ENCODE measurements at places on chromosomes 7 and 10. TPM values are rescaled to one million over a fixed set of nuclear protein-coding genes. Genes with fewer than 3 reads are reported as not detected.

The GDF2 gene
- not detected for total RNA-seq

DNA sequence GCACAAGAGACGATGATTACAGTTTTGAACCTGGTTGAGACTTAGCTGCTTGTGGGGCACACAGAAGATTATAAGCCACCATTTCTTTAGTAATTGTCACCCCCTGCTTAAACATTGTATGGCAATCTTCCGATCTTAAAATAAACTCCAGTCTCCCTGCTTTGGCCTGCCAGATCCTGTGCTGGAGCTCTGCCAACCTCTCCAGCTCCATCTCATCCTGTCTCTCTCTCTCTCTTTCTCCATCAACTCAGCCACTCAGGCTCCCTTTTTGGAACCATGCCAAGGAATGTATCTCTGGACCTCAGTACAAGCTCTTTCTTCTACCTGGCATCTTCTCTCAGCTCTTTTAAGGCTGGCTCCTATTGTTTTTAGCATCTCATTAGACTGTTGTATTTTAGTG is 1053.2 kb downstream of the REEP3 start:
- peak; percentile 18 for DNase-seq

- DNase-seq: no peak
Observed at GRCh38 chr10:88617772-88618300, 31.3 kb downstream of the LIPJ start.

The SNX10 gene
- total RNA-seq: not detected

The NCF1 gene
- not detected for total RNA-seq

GRCh38 chr10:661597-662222 is 27.8 kb downstream of the DIP2C start:
- DNase-seq: no peak

The NOM1 gene
- total RNA-seq: 25.4 TPM

The SYNPO2L gene
- 2.1 TPM for total RNA-seq

The MYOF gene
- total RNA-seq: 4.6 TPM

DNA sequence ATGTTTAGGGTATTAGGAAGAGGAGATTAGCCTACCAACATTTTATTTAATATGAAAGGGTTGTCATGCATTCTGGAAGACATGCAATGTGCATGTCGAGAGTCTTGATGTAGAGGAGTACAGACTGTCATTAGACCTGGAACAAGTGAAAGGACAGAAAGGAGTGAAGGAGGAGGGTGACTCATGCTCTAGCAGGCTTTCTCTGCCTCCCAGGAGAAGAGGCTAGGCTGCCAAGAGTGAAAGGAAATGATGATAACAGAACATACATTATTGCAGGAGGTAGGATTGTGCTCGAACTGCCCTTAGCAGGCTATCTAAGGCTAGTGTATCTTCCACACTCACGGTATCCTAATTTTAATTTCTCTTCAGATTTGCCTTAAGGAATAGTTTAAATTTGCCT is 228.8 kb downstream of the EXOC4 start:
- no peak for DNase-seq

- peak; percentile 17 for DNase-seq
Observed at GRCh38 chr7:42494736-42495135, 257.7 kb upstream of the GLI3 start.

GRCh38 chr10:86306628-86307278 is 59.8 kb downstream of the GRID1 start:
- peak; percentile 45 for DNase-seq

GRCh38 chr10:103806395-103807187 is 48.8 kb downstream of the SH3PXD2A start:
- peak; percentile 49 for DNase-seq

DNA sequence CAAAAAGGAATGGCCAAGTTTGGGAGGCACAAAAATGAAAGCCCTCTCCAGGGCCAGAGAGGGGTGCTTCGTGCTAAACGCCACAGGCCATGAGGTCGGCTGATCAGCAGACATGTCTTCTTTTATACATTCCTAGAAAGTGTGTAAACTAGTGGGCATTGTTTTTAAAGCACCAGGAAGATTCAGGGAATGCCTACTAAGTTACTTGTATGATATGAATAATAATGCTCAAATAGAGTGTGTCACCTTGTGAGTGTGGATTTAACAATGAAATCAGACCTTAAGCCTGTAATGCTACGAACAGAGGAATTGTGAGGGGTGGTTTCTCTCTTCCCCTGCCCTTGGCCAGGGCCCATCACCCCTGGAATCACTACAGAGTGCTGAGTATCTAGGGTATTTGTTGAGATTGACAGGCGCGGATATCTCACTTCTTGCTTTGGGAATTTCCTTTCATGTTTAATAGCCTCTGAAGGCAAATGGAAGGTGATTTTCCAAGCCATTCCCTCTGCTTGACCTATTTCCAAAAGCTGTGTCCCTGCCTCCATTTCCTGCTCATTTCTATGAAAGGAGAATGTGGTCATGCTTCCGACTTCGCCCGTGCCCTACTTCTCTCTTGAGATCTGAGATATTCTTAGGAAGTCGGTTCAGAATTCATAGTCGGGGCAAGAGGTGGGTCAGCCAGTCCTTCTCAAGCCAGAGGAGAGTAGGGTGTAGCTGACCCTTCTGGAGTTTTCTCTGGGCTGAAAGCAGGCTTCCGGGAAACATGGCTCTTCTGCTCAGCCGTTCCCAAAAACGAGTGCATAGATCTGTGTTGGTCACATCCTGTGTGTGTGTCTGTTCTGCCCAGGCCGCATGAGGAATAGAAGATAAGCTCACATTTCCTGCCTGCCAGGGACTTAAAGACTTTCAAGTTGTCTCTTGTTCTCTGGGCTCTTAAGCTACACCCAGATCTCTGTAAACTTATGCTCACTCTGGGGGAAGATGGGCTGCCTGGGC is 167.8 kb upstream of the ITGB1 start:
- peak; percentile 47 for DNase-seq

The LEP gene
- total RNA-seq: not detected

- DNase-seq: peak; percentile 86
Observed at GRCh38 chr7:94655848-94656657, at the start of gene SGCE. SGCE (minus strand) TSS chr7:94656133; CDS start chr7:94656098, 35 bp downstream.

DNA sequence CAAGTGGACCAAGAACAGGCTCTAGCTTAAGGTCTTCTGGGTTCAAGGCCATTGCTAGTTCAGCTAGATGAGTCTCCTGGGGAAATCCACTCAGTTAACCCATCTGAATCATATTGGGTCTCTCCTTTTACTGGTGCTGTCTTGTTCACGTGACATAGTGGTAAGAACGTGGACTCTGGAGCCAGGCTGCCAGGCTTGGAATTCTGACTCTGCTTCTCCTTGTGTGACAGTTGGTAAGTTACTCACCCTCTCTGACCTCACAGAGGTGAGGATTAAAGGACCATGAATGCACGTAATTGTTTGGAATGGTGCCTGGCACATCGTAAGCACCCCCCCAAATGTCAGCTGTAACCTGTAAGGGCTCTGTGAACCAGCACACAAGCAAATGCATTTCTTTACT is 9.7 kb upstream of the CALU start:
- no peak for DNase-seq

The TYW1B gene
- 7.2 TPM for total RNA-seq

The AKR1B15 gene
- not detected for total RNA-seq

DNA sequence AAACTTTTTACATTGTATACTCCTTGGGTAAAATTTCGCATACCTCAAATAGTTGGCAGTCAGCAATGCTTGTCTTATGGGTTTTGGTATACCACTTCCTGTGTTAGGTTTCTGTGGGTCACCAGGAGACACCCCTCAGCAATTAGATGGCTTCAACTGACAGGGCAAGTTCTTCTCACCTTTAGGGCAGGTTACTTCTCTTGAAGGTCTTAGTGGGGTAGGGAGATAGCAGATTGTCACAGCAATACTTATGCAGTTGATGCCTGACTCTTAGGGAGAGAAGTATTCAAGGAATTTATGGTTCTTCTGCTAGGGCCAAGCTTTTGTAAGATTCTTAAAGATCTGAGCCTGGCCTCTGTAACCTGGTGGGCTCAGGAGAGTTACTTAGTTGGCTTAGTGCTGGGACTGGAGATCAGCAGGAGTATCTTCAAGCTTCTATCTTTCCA is 42.9 kb downstream of the MKLN1 start:
- peak; percentile 45 for DNase-seq

DNA sequence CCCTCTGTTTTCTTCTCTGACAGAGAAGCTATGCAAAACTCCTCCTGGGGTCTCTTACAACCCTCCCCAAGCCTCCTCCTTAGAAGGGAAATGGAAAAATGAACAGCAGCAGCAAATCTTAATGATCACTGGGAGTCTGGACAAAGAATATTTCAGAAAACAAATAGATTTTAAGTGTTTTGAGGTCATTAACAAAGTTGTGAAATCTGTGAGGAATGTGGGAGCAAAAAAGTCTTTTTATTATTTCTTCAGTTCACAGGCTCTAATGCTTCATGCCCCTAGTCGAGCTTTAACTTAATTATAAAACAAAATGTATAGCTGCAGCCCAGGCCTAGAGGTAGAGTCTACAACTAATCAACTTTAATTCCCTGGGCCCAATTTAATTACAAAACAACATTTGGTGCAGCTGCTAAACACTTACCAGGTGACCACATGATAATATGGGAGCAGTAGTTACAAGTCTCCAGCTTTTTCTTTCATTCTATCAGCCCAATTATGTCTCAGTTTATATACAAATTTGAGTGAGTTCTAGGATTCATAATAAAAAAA is 293.2 kb downstream of the THSD7A start:
- no peak for DNase-seq

- no peak for DNase-seq
Observed at GRCh38 chr10:73886661-73887293, 12.4 kb upstream of the CAMK2G start.

GRCh38 chr7:129014501-129015101 is 40.3 kb downstream of the TNPO3 start:
- DNase-seq: no peak

- peak; percentile 36 for DNase-seq
Observed at GRCh38 chr10:63711361-63711760, 190.2 kb downstream of the REEP3 start.

DNA sequence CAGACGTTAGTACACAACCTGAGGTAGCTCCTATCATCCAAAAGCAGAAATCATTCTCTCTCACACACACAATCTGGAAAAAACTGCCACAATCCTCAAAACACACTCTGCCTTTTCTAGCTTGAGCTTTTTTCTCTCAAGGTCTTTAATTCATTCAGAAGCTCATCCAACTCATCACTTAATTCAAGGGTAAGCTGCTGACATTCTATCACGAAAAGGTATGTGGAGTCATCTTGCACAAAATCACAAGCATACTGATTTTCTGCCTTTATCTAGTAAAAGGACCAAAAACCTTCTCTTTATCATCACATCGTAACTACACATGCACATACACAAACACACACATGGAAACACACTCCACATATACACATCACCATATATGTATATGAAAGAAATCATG is 32.0 kb downstream of the DOCK4 start:
- DNase-seq: no peak

DNA sequence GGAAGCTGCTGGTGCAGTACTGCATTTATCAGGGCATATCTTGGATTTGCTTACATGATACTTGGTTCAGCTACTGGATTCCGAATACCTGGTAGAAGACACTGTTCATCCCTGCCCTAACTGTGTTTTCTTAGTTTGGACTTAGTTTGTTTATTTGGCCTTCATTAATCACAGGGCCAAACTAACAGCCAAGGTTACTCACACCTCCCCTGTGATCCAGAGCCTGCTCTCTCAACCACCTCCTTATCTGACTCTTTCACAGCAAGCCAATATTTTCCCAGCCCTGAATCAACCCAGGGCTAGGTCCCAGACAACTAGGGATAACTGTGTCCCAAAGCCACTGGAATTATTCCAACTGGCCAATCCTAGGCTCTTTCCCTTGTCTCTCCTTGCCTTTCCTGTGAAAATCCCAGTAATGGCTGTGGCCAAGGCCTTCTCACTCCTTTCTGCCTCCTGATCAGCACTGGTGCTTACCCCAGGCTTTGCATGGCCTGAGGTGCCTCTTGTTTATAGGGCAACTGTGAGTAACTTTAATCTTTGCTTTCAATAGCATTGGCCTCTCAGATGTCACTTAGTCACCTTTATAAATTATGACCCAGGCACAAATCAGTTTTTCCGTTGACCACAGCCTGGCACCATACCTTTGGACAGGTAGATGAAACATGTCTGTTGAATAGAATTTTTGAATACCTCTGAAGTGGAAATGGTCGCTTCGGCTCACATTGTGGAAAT is 9.3 kb upstream of the JCAD start:
- DNase-seq: no peak

DNA sequence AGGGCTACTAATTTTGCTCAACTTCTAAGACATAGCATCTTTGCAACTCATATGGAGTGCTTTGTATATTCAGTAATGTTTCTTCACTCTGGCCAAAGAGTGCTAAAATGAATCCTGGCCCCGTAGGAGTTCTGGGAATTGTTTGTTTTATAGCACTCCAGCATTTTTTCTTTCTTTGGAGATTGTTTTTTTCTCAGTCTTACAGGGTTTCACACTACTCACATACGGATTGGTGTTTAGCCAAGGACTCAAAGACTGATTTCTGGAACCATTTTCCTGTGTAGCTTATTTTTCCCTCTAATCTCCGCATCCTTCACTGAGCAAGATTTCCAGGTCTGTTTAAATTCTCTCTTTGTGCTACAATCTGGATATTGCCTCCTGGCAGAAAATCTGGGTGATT is 6.4 kb downstream of the TAS2R41 start:
- no peak for DNase-seq

DNA sequence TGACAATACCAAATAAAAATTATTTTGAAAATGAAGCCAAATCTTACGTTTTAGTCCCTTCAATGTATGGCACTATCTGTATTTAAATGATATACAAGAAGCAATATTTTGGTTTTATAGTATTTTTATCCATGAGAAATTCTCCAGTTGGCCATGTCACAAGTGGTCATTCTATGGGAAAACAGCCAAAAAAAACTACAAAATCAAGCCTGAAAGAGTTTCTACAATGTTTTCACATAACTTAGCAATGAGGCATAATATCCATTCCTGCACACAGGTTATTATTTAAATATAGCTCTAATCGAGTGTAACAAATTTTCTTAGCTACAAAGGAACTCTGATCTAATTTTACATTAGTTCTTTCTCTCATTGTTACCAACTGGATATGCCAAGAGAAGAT is 5.4 kb downstream of the RAB11FIP2 start:
- no peak for DNase-seq

The GNA12 gene
- 18.1 TPM for total RNA-seq

GRCh38 chr7:149459201-149459539 is 1.7 kb downstream of the ZNF777 start:
- no peak for DNase-seq

The MMP21 gene
- not detected for total RNA-seq

DNA sequence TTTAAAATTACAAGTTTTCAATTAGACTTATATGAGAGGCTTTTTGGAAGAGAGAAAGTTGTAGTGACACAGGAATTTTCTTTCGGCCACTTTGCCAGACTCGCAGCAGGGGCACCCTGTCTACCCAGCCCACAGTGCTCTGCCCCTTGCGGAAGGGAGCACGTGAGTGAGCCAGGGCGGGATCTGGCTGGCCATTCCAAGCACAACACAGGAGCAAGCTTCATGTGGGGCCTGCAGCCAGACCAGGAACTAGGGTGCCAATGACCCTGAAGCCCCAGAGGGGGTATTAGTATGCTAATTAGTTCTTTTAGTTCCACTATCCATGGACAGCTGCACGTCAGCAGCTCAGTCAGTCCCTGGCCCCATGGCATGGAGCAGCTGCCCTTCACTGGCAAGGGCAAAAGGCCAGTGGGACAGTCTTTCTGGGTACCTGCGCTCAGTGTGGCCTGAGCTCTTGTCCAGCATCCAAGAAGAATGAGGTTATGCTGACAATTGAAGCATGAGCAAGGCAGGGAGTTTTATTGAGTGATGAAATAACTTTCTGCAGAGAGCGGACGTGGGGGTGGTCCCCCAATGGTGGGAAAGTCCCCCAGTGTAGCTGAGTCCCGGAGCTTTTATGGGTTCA is 251.1 kb upstream of the CSTF2T start:
- peak; percentile 8 for DNase-seq

GRCh38 chr10:97380516-97380915 is 20.6 kb downstream of the RRP12 start:
- DNase-seq: no peak

The AGR2 gene
- total RNA-seq: not detected
